Vagina (tissue), 2 donors: ENCODE measurements at places on chromosomes 6 and 20.

GRCh38 chr20:49587111-49587570 is 19.2 kb upstream of the PTGIS start:
- DNase-seq: no peak

DNA sequence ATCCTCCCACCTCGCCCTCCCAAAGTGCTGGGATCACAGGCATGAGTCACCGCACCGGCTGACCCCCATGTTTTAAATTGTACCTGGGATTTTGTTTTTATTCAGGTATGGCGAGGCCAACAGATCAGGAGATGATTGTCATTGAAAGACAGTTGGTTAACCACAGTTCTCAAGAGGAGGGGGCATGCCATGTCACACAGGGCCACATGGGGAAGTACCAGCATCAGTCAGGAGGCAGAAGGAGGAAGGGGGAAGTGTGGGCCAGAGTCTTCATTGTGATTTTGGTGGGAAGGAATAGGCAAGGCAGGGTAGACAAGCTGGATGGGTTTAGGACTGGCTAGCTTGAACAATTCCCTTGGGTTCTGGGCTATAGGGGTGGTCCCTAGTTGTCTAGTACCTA is 9.9 kb upstream of the MMP9 start:
- DNase-seq: no peak

DNA sequence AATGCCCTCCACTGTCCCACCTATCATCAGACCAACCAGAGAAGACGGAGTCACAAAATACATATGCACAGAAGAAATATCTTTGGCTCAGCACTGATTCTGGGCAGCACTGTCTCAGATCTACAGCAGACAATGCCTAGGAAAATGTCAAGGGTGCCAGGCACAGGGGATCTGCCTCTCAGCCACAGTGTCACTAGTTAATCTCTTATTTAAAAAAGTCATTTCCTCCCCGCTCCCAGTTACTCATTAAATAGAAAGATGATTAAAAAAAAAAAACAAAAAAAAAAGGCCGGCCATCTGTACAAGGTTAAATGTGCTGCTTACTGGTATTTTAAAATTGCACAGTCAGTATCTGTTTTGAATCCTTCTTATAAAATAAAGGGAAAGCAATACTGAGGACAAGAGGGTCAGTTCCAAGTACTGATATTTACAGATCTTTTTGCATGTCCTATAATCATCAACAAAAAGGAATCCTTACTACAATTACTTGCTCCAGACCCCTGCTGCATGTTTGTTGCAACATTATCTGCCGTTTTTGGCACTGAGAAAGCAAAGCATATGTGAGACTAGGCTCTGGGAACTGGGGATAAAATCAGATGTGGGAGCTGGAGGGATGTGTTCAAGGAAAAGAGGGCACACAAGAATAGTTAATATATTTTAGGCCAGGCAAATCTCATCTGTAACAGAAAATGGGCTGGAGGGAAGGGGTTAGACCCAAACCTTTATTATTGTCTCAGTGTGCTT is 299.3 kb downstream of the KIF16B start:
- no peak for DNase-seq

- DNase-seq: no peak
Observed at GRCh38 chr6:48290595-48290994, 179.6 kb upstream of the PTCHD4 start.

- no peak for DNase-seq
Observed at GRCh38 chr6:161066511-161066910, 74.9 kb downstream of the MAP3K4 start.
